Kidney glomerular epithelial cell (primary cell): ENCODE measurements at places on chromosomes 13 and 19.
A peak's percentile ranks its signal among the peaks of the same experiment; 100 is the strongest.

DNA sequence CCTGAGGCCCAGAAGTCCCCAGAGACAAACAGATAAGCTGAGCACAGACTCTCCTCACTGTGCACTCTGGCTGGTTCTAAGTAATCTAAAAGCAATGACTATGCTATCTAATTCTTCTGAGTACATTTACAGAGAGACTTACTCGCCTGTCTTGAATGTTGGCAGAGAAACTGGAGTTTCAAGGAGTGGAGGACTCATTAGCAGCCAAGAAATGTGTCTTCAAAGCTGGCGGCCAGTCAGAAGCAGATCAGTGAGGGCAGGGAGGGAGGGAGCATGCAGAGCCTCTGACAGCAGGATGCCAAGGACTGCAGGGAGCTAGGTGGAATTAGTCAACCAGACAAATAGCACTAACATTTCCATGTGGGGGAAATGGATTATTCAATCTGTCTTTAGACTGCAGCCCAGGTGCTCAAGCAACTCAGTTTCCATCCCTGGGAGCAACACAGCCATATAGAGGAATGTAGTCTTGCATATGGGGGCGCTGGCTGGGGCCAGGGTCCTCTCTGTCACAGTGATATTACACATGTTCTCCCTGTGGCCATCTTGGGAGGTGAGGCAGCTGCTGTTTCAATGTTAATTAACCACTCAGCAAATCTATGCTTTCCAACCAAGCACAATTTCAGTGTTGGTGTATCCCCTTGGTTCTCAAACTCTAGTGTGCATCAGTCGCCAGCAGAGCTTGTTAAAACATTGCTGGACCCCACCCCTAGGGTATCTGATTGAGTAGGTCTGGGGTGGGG lies 97.9 kb downstream of the CCNA1 start:
- no peak for DNase-seq

GRCh38 chr13:105787632-105788031 lies 747.8 kb downstream of the EFNB2 start:
- no peak for DNase-seq

DNA sequence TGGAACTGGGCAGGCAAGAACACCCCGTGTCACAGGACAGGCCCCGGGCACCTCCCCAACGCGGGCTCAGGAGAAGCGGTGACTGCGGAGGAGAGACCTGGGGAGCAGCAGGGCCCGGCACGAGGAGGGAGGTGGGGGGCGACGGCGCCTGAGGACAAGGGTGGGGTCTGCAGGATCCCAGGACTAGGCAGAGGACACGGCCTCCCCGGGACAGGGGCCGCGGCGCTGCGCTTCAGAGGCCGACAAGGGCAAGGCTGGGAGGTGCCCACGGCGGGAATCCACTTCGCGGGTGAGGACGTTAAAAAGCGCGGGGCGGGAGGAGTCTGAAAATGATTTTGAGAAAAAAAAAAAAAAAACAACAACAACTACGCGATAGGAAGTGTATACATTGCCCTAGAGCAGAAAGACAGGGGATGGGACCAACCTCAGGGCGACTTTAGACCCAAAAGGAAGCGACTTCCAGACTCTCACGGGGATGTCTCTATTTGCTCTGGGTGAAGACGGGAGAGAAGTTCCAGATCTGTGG lies 44.9 kb downstream of the ZNF611 start:
- DNase-seq = no peak

DNA sequence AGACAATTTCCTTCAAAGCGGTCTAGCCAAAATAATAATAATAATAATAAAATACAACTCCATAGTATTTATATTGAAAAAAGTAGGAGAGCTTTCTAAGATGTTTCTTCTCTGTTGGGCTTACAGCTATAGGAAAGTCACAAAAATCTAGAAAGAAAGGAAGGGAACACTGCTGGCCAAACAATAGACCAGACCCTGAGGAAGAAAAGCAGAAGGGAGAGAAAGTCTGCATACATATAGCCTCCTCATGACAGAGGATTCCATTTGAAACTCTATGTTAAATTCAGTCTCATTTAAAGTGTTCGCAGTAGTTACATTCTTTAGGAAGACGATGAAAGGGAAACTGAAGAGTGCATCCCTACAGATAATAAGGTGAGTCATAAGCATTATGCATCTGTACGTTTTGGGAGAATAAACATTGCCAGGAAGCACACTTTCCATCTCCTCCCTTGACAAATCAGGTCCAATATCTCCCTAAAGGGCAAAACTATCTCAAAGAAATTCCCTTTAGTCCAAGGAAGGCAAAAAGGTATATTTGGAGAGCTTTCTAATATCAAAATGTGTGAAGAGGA lies 86.5 kb downstream of the PCDH9 start:
- no peak for DNase-seq

DNA sequence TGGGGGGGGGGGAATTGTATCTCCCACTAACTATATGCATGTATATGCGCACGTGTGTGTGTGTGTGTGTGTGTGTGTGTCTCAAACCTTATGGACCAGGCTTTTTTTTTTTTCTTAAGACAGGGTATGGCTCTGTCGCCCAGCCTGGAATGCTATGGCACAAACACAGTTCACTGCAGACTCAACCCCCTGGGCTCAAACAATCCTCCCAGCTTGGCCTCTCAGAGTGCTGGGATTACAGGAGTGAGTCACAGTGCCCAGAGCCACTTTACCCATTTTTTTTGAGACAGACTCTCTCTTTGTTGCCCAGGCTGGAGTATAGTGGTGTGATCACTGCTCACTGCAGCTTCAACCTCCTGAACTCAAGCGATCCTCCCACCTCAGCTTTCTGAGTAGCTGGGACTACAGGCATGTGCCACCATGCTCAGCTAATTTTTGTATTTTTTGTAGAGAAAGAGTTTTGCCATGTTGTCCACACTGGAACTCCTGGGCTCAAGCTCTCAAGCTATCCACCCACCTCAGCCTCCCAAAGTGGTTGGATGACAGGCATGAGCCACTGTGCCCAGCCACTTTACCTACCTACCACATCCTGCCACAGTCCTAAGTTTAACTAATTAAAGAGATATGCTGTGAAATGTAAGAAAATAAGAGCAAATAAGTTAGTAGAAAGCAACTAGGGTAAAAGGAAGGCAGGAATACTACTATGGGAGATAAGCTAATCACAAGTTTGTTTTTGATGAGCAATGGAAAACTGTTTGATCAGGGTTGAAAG lies 2.4 kb downstream of the ZMYM5 start:
- DNase-seq = peak; percentile 45

- DNase-seq = peak; percentile 90
Observed at GRCh38 chr13:44815623-44816022, 173.6 kb downstream of the NUFIP1 start.

- no peak for DNase-seq
Observed at GRCh38 chr13:25224151-25224550, 52.1 kb upstream of the AMER2 start.

- DNase-seq = no peak
Observed at GRCh38 chr19:29760752-29761502, 45.9 kb upstream of the C19orf12 start.

DNA sequence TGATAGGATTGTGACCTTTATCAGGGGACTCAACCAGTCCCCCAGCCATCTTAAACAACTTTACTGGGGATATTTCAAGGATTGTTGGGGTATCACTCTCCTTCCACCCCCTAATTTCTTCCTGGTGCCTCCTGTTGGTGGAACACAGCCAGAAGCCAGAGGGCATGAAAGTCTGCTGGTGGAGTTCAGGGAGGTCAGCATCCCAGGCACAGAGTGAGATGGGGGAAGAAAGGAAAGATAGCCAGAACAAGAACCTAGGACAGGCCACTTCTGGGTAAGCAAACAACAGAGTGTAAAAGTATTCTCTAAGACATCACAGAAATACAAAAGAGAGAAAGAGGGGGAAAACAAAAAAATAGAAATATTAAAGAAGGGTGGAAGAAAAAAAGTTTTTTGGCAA lies 101.8 kb downstream of the SPRY2 start:
- DNase-seq = no peak

DNA sequence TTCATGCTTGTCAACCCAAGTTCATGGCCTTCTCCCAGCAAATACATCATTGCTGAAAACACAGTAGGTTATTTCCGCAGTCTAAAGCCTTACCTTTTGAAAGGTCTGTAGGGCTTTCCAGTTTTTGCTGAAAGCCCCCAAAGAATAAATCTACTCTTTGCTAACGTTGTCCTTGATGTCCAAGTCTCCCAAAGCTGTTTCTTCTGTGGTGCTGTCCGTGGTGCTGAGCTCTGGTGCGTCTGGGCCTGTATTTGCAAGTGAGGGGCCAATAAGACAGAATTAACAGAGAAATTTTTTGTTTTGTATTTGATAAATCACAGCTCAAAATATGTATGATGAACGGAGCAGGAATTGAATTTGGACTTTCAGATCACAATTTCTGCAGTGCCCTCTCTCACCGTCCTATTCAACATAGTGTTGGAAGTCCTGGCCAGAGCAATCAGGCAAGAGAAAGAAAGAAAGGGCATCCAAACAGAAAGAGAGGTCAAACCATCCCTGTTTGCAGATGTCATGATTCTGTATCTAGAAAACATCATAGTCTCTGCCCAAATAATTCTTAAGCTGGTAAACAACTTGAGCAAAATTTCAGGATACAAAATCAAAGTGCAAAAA lies 9.8 kb upstream of the LGALS16 start:
- peak; percentile 3 for DNase-seq

GRCh38 chr13:113489549-113490495 lies 689 bp downstream of the DCUN1D2 start:
- DNase-seq = peak; percentile 86

GRCh38 chr19:54248016-54248601 lies 5.5 kb upstream of the LILRA6 start:
- DNase-seq = no peak

DNA sequence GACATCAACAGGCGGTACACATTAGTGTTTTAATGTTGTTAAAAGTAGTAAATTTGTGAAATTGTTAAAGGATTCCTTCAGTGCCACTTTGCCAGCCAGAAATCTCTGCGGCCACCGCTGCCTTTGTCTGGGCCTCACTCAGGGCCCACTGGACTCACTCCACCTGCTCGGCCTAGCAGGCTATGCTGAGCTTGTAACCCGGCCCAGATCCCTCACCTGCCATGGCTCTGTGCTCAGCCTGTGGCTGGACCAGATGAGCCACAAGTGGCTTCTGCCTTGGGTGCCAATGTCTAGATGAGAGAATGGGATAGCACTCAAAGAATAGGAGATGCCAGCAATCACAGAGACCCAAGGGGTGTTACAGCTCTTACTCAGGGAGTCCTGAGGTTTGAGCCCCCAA lies 1228.0 kb downstream of the DIAPH3 start:
- no peak for DNase-seq

- DNase-seq = no peak
Observed at GRCh38 chr19:48646722-48647216, 782 bp upstream of the CA11 start.

- peak; percentile 47 for DNase-seq
Observed at GRCh38 chr19:37593996-37594303, 642 bp downstream of the ZNF571 start.

- DNase-seq = no peak
Observed at GRCh38 chr13:26695891-26696311, 64.7 kb downstream of the GPR12 start.

GRCh38 chr19:47550129-47550528 lies 22.8 kb downstream of the ZNF541 start:
- DNase-seq = no peak

DNA sequence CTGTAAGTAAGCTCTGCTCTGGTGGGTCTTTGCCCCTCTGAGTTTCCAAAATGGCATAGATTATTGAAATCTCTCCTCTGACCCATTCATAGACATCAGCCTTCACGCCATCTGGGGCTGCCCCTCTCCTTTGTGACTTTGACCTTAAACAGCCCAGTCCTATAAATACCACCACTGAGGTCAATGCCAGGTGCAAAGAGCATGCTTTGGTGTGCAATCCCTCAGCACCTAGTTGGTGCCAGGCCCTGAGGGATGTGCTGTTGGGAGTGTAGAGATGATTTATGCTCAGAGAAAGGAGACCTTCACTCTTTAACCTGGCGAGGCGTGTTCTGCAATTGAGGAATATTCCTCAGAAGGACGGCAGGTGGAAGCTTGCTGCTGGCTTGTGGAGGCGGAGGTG lies 121.7 kb upstream of the TSHZ3 start:
- no peak for DNase-seq

DNA sequence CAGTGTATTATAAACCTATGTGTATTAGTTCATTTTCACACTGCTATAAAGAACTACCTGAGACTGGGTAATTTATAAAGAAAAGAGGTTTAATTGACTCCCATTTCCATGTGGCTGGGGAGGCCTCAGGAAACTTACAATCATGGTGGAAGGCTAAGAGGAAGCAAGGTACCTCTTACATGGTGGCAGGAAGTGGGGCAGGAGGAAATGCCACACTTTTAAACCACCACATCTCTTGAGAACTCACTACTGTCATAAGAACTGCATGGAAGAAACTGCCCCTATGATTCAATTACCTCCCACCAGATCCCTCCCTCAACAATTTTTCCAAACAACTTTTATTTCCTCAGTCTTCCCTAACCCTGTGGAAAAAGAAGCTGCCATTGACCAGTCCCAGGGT lies 14.5 kb upstream of the TPP2 start:
- no peak for DNase-seq

- peak; percentile 57 for DNase-seq
Observed at GRCh38 chr13:40920826-40921225, 98.3 kb downstream of the ELF1 start.

DNA sequence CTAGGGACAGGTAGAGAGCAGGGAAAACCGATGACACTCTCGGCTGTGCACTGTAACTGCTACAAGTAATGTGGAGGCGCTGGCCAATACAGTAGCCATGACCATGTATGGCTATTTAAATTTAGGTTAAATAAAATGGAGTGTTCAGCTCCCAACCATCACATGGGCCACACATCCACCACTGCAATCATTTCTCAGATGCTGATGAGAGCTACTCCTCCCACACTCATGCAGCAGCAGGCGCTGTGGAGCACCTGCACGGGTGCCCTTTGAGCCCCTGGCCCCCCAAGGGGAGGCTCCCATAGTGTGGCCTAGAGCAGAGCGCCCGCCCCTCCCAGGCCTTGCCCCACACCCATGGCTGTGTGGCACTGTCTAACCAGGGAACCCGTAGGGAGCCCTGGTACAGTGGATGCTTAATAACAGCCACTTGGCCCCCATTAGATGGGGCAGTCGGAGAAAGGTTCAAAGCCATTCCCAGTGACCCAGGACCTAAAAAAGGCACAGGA lies 6.0 kb downstream of the ACP4 start:
- DNase-seq = no peak

DNA sequence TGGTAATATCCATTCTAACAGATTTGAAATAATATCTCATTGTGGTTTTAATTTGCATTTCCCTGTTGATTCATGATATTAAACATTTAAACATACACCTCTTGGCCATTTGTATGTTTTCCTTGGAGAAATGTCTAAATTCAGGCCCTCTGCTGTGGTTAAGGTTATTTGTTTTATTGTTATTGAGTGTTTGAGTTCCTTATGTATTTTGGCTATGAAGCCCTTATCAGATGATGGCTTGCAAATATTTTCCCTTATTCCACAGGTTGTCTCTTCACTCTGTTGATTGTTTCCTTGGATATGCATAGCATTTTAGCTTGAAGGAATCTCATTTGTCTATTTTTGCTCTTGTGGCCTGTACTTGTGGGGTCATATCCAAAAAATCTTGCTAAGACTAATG lies 303.6 kb downstream of the GPC5 start:
- DNase-seq = no peak

- DNase-seq = no peak
Observed at GRCh38 chr13:80727321-80727975, 386.5 kb upstream of the SPRY2 start.

GRCh38 chr13:27450921-27451471 lies 632 bp upstream of the MTIF3 start:
- DNase-seq = peak; percentile 82
